ENCODE measurements at places on chromosomes 2 and 18.

GRCh38 chr2:215949991-215950404, 63.4 kb downstream of the MREG start:
- no peak for DNase-seq

DNA sequence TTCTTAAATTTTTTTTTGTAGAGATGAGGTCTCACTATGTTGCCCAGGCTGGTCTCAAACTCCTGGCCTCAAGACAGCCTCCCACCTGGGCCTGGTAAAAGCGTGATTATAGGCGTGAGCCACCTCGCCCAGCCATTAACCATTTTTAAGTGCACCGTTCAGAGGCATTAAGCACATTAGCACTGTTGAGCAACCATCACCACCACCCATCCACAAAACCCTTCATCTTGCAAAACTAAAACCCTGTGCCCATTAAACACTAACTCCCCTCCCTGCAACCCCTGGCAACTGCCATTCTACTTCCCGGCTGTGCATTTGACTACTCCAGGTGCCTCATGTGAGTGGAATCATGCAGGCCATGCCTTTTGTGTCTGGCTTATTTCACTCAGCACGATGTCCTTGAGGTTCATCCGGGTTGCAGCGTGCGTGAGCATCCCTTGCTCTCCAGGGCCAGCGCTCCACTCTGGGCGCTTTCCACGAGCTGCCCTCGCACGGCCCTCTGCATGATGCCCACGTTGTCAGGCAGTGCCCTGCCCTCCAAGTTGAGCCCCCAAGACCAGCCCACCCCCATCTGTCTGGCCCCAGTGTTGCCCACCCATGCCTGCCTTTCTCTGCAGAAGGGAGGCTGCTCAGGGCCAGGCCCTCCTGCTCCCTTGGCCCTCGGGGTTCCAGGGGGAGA, 63.0 kb upstream of the GLI2 start:
- no peak for DNase-seq

DNA sequence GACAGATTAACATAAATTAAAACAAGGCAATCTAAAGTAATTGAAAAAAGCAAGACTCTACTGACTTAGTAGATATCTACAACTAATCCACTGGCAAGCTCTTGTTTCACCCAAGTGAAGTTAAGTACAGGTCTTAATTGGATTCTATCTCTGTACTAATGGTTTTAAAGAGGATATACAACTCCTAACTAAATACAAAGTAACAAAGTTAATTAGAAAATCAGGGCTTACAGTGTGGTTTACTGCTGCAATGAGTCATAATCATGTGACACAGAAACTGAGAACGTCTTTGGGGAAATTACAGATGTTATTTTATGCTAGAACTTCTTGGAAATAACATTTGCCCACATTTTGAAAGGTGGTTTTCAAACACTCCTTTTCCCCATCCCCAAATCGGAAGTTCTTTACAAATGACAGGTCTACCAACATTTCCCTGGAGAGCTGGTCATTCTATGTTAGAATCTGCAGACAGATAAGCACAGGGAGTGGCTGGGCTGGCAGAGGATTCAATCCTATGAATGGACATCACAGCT, 245.3 kb downstream of the STK39 start:
- no peak for DNase-seq

DNA sequence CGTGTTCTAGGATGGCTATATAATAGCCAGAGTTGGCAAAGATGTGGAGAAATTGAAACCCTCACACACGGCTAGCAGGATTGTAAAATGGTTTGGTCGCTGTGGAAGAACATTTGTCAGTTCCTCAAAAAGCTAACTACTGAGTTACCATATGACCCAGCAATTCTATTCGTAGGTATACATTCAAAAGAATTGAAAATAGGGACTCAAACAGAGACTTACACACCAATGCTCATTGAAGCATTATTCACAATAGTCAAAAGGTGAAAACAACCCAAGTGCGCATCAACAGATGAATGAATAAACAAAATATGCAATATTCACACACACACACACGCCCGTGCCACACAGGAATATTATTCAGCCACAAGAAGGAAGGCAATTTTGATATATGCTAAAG, 98.7 kb downstream of the PLA2R1 start:
- DNase-seq = no peak

DNA sequence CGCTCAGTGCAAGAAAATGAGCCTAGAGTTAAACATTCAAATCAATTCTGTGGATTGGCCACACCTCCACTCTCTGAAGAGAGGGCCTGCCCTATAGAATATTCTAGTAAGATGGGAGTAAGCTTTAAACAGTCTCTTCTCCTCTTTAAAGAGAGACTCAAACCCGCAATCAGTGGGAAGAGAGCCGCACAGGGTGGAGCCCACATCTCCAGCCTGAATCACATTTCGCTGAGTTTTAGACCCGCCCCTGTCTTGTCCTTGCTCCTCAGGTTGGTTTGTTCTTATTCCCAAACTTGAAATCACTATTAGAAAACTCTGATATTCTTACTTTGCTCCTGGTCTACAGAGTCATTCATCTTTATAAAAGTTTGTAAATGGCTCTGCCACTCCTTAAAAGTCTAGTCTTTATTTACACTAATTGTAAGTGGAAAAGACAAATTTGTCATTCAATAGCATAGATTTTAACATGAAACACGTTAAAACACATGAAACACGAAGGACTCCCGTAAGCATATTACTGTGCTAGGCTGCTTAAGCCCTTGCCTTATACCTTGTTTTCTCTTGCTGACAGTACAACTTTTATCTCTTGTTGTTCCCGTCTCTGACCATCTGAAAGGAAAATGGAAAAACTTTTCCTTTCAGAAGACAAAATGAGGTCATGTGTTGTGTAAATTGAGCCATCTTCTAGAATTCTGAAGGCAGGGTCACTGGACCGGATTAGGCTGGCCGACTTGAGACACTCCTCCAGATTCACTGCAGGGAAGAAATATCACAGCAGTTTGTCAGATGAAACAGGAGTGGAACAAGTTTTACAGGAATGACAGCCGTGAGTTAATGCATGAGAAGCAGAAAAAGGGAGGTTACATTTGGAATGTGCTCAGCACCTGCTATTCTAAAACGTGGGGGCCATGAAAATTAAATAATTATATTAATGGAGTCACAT, 5.6 kb downstream of the DSC1 start:
- DNase-seq = no peak

- DNase-seq = no peak
These were observed 97.2 kb downstream of the RAB3GAP1 start for GRCh38 chr2:135149251-135149650.

DNA sequence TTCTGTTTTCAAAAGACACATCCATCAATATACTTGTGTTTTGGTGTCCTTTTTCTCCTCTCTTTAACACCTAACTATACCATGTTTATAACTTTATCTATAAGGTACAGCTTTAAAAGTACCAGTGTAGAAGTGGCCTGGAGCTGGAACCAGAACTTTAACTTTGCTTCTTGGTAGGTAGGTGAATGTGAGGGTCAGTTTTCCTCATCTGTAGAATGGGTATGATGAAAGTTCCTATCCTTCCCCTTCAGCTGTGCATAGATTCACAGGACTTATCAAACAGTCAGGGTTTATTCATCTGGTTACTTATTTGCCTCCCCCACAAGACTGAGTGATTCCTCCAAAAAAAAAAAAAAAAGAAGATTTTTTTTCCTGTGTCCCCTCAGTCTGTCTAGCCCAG, 12.7 kb downstream of the KCTD1 start:
- no peak for DNase-seq

DNA sequence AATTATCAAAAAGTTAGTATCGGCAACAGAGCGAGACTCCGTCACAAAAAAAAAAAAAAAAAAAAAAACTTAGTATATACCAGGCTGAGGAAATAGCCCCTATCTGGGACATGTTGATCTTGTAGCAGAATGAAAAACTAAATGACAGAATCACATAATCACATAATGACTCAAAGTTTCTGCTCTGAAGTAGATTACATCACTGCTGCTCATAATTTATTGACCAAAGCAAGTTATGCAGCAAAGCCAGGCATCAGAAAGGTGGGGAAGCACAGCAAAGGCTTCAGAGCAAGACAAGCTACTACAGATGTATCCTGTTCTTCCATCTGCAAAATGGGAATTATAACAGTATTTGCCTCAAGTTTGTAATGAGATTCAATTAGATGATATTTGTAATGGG, 68.1 kb downstream of the BOD1L2 start:
- no peak for DNase-seq

- DNase-seq = no peak
These were observed 435.4 kb downstream of the NRXN1 start for GRCh38 chr2:50596515-50596914.

- peak; percentile 67 for DNase-seq
These were observed 793 bp downstream of the NR4A2 start for GRCh38 chr2:156331572-156332283.

DNA sequence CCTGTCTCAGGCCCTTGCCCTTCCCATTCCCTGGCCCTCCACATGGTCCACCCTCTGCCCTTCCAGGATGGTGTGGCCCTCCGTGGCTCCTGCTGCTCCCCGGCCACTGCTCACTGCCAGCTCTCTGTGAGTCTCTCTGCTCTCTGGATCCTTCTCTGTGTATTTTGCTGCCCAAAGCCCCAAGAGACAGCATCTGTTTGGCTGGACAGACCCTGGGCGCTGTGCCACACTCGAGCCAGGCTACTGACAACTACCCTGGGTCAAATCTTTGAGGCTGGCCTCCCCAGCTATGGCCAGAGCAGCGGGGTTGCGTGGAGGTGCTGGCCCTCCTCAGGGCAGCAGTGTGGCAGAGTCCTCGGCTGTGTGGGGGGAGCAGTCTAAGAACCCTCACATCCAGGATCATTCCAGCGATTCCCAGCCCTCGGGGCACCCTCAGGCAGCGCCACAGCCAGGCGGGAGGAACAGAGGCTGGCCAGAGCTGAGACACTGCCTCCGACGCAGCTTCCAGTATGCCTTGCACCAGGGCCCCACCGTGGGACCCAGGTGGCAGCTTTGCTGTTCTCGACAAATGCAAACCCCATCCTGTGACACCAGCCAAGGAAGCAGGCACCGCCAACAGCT, 139.4 kb upstream of the GLI2 start:
- DNase-seq = no peak

GRCh38 chr2:228318218-228318617, 136.7 kb upstream of the SPHKAP start:
- no peak for DNase-seq

DNA sequence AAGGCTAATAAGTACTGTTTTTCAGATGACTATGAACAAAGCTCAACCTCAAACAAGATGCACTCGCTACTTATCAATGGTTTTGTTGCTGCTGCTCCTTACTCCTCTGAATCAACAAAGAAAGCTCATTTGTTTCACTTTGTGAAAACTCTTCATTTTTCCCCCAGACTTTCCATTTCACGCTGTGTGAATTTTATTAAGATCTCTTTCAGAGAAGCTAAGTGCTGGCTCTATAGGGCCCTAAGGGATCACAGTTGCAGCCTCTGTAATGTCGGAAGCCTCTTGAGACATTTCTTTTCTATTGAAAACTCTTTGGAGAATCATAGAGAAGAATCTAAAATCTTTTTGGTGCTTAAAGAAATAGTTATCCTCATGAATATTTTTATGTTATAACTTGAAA, 209.8 kb downstream of the CD226 start:
- DNase-seq = no peak

- no peak for DNase-seq
These were observed 44.7 kb upstream of the DNAH7 start for GRCh38 chr2:196113061-196113974.

GRCh38 chr2:181779288-181780021, 99.1 kb upstream of the NEUROD1 start:
- no peak for DNase-seq

DNA sequence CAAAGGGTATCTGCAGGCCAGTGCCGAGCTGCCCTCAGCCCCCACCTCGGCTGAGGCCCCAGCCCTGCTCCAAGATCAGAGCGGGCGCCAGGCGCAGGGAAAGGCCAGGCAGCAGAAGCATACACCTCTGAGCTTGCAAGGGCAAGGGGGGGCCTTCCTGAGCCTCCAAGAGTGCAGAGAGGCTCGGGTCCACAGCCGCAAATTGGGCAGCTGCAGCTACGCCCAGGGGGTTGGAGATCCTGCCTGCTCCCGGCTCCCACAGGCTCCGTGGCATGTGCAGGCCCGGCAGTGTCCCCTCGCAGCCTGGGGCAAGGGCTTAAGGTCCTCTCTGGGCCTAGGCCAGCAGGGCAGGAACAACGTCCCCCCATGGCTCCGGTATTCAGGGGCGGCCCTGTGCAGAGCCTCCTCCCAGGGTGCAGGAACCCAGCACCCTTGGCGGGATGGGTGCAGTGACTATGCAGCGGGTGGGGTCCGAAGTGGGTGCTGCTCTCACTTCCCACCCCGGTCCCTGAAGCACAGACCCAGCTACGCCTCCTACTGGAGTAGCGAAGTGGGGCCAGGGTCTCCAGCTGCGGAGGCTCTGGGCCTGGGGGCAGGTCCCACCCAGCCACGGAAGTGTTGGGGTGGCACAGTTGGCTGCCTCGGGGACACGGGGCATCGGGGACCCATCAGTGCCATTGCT, 120.2 kb upstream of the TMEFF2 start:
- DNase-seq = no peak

GRCh38 chr2:86671337-86671981, 47.8 kb upstream of the RNF103 start:
- no peak for DNase-seq

DNA sequence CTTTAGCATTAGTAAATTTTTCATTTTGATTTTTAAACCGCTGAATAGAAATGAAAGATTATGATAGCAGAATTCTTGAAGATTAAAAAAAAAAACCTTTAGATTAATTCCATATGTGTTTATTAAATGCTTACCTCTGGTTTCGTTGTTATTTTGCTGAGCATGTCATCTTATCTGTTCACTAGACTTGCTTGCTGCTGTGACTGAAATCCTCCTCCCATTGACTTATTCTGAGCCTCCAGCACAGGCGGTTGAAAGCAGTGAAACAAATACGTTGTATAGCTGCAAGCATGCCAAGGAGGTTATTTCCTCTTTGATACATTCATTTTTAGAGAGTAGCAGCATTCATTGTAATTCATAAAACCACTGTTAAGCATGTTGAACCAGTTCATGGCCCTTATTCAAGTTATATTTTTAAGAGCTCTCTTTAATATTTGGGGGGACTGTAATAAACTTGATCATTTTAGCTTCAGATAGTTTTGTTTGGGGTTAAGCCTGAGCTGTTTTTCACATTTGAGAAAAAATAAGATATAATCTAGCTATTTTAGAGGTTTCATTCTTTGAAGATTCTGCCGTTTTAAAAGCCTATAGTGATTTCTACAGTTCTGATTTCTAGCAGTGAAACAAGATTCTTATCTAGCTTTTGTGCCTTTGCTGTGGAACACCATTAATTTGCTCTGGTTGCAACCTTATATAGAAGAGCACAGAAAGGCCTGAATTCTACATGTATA, at the start of gene HTR2B:
HTR2B (minus strand) TSS at position 205 of the 731 bp plus-strand sequence. CDS start 1,278 bp downstream, outside the sequence.
- no peak for DNase-seq

- no peak for DNase-seq
These were observed 75.2 kb upstream of the RMDN2 start for GRCh38 chr2:37849911-37850310.

- peak; percentile 65 for DNase-seq
These were observed at the start of gene MARCHF4 for GRCh38 chr2:216371721-216372702. MARCHF4 (minus strand) TSS chr2:216372483; CDS start chr2:216370260, 2,223 bp downstream.

- DNase-seq = no peak
These were observed 217.0 kb downstream of the MBD5 start for GRCh38 chr2:148237911-148238310.
